Dorsolateral prefrontal cortex (tissue), 122 donors: ENCODE measurements at places on chromosomes 5 and 9. TPM values are rescaled to one million over a fixed set of nuclear protein-coding genes. Genes with fewer than 3 reads are reported as not detected.

PCDHGB7 gene
- 20.6 TPM for total RNA-seq

PCDHA10 gene
- total RNA-seq, result 9.0 TPM

OTP gene
- total RNA-seq, result not detected

CD14 gene
- 9.7 TPM for total RNA-seq
